ENCODE measurements at places on chromosomes 5 and 9.
A peak's percentile ranks its signal among the peaks of the same experiment; 100 is the strongest.

- DNase-seq, result no peak
These were observed 203.2 kb upstream of the IRX1 start for GRCh38 chr5:3392306-3392939.

DNA sequence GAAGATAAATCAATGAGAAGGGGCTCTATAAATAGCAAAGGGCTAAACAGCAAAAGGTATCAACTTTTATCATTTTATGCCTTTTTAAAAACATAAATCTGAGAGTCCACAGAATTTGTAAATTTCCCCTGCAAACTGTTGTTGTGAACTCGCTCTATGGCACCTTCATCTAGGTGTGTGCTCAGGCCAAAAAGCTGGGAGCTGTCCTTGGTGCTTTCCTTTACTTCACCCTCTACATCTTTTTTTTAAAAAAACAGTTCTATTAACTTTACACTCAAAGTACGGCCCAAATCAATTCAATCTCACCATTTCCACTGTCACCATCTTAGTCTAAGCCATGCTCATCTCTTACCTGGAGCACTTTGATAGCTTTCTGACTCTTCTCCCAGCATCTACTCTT is 108.2 kb upstream of the GPR151 start:
- DNase-seq, result no peak

DNA sequence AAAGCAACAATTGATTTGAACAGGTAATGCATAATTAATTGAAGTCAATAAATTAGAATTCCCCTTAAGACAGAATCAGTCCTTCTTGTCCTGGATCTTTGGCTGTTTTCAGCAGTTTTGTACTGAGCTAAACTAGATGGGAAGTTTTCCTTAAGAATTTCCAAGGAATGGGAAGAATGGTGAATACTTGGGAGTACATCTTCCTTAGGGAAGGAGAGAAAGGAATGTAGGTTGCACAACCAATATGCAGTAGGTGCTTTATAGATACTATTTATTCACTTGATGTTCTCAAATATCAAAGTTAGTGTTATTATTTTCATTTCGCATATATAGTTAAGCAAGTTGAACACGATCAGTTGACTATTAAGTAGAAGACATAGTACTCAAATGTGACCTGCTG is 183.5 kb upstream of the MAP1B start:
- DNase-seq, result no peak

DNA sequence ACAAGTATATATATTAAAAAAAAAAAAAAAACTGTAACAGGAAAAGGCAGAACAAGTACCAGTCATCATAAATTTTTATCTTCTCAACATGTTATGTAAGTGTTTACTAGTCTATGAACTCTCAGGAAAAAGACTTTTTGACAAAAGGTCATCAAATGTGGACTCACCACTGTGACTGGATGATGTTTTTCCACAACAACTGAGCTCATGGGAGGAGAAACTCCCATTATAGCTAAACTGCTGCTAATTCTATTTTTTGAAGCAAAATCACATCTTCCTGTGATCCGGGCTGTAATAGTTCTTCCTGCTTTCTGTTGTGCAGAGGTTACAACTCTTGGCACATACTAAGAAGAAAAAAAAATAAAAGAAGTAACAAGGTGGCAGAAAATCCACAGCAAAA is 39.6 kb downstream of the POC5 start:
- DNase-seq, result no peak

DNA sequence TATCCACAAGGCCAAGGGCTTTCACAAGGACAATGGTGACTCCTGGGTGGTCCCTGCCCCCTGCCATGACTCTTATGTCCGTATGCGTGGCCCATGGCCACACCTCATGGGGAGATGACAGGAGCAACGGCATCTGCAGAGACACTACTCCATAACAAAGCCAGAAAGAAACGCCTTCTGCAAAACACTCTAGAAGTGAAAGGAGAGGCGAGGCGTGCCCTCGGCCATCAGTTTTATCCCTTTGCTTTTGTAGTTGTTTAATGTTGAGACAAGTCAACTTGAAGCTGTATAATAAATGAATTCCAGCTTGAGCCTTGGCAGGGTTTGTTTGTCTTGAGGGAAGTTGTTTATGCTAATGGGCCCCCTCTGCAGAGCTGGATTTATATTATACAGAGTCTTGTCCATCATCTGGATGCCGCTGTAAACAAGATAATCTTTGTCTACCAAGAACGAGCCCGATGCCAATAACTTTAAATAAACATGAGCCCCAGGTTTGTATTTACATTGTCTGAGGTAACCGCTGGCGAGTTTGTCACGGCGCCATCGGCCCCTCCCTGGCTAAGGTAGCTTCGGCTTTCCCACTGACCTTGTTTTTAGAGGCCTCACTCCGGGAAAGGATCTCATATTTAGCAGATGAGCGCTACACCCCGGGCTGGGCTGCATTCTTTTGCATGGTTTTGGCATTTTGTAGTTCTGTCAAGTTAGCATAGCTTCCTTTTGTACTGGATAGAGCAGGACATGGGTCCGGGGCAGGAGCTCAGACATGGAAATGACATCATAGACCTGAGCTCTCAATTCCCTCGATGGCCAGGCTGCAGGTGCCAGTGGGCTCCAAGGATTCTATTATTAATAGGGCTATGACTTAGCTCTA is 165.3 kb downstream of the ERCC6L2 start:
- DNase-seq, result no peak

DNA sequence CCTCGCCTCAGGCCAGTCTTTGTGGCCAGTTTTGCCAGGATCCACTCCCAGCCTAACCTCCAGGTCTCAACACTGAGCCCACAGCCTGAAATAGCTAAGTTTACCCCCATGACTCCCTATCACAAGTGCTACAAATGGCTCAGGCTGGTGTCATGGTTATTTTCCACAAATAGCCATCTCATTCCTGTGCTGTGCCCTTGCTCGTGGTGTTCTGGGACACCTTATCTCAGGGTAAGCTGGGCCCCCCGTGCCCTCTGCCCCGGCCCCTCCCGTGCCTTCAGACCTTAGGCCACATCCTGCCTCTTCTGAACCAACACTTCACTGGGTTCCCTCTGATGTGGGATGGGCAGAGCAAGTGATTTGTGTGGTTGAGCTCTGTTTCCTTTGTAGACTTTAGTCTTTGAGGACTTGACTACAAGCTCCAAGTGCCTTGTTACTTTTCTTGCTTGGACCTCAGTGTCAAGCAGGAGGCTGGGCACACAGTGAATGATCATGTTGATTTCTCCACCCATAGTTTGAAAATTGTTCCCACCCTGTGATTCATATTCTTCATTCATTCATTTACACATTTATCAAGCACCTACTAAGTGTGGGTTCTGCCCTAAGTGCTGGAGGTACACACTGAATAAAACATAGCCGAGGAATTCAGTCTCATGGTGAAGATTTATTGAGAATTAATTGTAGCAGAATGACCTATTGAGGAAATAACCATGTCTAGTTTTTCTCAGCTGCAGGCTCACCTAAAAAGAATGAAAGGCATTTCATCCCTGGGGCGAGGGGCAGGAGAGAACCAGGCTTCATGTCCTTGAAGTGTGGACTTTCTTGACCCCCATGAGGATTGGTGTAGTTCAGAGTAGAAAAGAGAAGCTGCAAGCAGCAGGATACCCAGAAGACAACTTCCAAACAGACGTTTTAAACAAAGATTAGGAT is 84.5 kb upstream of the CTNNA1 start:
- DNase-seq, result no peak

- no peak for DNase-seq
These were observed 57.2 kb downstream of the OLFM1 start for GRCh38 chr9:135144581-135145170.

DNA sequence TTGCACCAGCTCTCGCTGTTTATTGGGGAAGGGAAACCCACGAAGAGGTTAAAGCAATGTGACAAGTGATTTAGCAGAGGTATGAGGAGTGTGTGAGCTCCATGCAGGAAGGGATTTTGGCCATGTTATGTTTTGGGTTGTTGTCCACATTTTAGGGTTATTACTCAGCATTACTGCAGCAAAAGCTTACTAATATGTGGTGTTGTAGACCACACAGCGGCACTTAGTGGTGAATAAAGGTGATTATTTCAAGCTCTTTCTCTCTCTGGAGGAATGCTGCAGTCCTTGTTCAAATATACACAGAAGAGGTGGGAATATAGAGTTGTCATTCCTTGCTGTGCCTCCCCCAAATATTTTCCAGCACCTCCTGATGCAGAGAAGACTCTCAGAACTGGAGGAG is 29.7 kb upstream of the AKNA start:
- DNase-seq, result no peak

- DNase-seq, result no peak
These were observed 203.0 kb downstream of the MED10 start for GRCh38 chr5:6175172-6175854.

DNA sequence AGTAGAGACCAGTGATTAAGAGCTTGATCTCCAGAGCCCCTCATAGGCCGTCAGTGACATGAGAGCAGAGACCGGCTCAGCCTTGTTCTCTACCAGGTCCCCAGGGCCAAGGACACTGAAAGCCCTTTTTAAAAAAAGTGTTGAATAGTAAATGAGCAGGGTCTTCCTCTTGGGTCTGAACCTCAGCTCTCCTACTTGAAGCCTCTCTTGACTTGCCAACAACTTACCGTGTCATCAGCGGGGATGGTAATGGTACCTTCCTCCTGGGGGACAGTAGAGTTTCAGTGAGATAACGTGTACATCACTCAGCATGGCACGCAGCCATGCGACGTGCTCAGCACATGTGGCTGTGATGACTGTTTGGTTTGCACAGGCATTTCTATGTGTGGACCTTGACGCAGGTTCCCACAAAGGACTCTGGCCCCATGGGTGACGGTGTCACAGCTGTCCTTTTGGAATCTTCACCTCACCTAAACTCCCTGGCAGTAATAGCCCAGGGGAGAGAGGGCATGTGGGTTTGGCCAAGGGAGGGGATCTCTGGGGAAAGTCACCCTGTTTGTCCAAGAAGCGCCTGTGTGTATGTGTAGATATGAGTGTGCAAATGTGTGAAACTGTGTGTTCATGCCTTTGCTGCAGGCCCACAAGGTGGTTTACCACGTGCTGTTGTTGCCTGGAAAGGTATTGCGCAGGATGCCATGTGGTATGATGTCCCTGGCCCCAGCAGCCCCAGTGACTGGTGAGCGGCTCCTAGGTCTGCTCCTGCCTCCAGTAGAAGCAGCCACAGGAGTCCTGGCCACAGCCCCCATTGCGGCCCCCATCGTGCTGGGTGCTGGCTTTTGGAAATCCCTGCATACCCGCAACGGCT is 18.7 kb downstream of the ERGIC1 start:
- DNase-seq, result no peak

DNA sequence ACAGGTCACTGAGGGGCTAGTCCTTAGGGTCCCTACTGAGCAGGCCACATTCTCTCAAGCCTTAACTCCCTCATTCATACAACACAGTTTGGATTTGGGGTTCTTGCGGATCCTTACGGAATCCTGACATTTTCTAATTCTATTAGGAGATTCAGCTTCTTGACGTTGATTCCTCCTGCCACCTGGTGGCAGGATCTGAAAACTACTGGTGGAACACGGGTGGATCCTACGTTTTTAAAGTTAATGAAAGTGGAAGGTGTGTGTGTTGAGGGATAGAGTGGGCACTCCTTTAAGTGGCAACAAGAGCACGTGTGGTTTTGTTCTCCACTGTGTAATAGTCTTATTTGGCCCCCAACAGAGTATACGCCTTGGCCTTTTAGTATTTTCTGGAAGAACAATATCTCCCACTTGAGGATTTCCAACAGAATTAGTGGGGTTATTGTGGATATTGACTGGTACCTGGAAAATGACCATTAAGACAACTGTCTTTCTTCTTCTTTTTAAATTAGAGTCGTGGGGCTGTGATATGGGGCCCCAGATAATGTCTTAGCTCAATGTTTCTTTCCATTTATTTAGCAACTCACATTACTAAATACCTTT is 25.2 kb downstream of the SLC28A3 start:
- peak; percentile 30 for DNase-seq

DNA sequence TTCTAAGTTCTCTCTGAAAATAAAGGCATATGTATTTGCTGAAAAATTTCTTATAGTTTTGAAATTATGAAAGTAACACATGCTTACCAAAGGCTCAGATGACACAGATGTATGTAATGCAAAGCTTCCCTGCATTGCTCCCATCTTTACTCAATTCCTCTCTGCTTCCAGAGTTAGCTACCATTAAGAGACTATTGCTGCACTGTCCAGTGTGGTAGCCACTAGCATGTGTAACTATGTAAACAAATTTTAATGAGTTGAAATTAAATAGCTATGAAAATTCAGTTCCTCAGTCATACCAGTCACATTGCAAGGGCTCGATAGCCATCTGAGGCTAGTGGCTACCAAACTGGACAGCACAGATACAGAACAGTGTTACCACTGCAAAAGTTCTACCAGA is 17.9 kb downstream of the FRMD3 start:
- no peak for DNase-seq

GRCh38 chr9:26033336-26033735 is 355.1 kb upstream of the TUSC1 start:
- DNase-seq, result no peak

- no peak for DNase-seq
These were observed 93.3 kb downstream of the KIAA0825 start for GRCh38 chr5:94524841-94525697.

GRCh38 chr5:28254846-28255245 is 1216.5 kb upstream of the CDH9 start:
- DNase-seq, result no peak

- DNase-seq, result no peak
These were observed 391.0 kb upstream of the IRX2 start for GRCh38 chr5:3142261-3143027.

DNA sequence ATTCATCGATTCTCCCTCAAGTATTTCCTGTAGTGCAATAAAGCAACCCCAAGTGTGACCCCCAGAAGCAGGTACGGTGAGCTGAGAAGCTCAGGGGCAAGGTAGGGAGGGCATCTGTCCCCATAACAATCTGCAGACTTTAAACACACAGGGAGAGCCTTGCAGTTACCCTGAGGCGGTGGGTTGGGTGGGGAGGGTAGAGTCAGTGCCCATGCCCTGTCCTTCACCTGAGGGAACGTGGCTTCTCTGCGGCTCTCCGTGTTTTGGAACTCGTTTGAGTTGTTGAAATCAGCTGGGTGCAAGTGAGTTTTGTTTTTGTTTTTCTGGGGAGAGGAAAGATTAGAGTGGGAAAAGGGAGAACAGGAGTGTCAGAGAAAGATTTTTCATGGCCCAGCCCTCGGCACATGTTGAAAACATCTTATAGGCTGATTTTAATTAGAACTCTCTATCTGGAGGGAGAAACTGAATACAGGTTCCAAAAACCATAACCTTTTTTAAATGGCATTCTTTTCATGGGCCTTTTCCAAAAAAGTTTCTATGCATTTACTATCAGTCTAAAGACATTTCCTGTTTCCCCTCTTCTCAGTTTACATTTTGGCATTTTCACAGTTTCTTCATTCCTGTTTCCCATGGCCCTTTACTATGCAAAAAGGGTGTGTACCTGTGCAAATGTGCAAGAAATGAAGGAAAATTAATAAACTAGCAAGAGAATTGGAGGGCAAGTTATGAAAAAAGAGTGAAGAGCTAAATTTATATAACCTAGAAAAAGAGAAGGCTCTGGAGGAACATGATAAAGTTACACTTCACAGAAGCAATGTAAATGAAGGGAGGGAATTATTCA is 266.5 kb upstream of the VLDLR start:
- DNase-seq, result no peak
